ENCODE measurements at places on chromosomes 2 and 18. TPM values are rescaled to one million over a fixed set of nuclear protein-coding genes. Genes with fewer than 3 reads are reported as not detected.

DNA sequence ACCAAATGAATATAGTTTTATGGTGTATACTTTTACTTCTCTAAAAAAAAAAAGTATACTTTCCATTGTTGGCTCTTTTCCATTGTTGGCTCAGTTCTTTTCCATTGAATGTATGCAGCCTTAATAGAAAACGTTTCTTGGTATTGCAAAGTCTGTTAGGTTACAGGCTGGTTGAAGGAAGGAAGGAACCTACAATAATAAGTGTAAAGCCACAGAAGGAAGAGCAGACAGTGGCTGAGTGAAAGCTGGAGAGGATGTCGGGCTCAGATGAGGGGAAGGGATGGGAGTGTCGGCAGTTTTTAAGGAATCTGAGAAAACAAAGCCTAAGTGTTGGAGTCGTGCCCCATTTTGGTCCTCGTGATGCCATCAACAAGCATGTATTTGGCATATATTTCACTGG, 6.8 kb downstream of the COPS8 start:
- no peak overlapping the region for H3K27ac ChIP-seq
- peaks cover 34% of the 10 kb centered on the region for H3K36me3 ChIP-seq
- no peak overlapping the region for H3K4me3 ChIP-seq
- peaks cover 7% of the 10 kb centered on the region for H3K4me1 ChIP-seq
- DNase-seq, result no peak

The EPB41L3 gene
- 77.2 TPM for total RNA-seq

- H3K27me3 ChIP-seq, result no peaks in the 10 kb centered on the region
- no peak overlapping the region for H3K4me3 ChIP-seq
- H3K27ac ChIP-seq, result no peak overlapping the region
- H3K36me3 ChIP-seq, result no peaks in the 10 kb centered on the region
- DNase-seq, result no peak
These were observed 12.1 kb upstream of the CYBRD1 start for GRCh38 chr2:171509945-171510731.

The MC2R gene
- not detected for total RNA-seq

DNA sequence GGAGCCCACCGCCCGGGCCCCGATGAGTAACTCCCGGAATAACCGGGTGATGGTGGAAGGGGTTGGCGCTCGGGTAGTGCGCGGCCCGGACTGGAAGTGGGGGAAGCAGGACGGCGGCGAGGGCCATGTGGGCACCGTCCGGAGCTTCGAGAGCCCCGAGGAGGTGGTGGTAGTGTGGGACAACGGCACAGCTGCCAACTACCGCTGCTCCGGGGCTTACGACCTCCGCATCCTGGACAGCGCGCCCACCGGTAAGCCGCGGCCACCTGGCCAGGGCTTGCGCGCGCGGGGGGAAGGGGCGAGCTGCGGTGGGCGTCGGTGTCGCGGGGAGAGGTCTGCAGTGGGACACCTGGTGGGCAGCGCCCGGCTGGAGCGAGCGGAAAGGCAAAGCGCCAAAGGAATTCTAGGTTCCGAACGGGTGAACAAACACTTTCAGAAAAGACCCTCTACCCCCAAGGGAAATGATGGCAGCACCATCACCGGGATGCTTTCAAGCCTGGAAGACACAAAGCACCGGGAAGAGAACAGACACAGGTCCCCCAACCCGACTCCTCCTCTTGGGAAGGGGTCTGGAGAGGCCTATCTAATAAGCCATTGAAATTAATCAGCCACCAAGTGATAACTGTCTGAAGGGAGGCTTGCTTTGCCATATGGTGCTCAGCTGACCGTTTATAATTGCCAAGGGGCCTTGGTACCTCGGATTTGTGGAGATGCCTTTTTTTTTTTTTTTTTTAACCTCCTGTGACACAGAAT, 1.1 kb downstream of the MIB1 start:
- peak overlapping the region; percentile 89 for H3K4me3 ChIP-seq
- H3K4me1 ChIP-seq, result peaks cover 33% of the 10 kb centered on the region
- H3K36me3 ChIP-seq, result no peaks in the 10 kb centered on the region
- H3K27ac ChIP-seq, result peak overlapping the region; percentile 99
- DNase-seq, result no peak

The TMEM247 gene
- not detected for total RNA-seq

DNA sequence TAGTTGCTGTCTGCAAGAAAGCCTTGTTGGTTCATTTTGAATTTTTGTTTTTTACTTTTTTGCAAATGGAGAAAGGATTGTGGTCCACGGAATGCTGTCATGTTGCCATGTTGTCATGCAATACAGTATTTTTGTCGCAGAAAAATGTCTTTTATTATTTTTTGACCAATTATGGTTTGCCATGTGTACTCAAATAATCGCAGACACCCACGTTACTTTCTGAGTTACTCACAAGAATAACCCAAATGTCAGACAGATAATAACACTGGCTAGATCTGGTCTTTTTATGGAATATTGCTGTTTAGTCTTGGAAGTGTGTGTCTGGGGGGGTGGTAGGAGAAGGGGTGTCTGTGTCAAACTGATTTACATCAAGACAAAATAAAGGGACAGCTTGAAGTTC, 188.9 kb downstream of the LTBP1 start:
- H3K4me3 ChIP-seq, result peak overlapping the region; percentile 78
- H3K27me3 ChIP-seq, result no peaks in the 10 kb centered on the region
- no peak for DNase-seq
- H3K4me1 ChIP-seq, result peaks cover 16% of the 10 kb centered on the region
